Spleen (tissue), 13 donors: ENCODE measurements at places on chromosomes 13 and 19. TPM values are rescaled to one million over a fixed set of nuclear protein-coding genes. Genes with fewer than 3 reads are reported as not detected.

DNA sequence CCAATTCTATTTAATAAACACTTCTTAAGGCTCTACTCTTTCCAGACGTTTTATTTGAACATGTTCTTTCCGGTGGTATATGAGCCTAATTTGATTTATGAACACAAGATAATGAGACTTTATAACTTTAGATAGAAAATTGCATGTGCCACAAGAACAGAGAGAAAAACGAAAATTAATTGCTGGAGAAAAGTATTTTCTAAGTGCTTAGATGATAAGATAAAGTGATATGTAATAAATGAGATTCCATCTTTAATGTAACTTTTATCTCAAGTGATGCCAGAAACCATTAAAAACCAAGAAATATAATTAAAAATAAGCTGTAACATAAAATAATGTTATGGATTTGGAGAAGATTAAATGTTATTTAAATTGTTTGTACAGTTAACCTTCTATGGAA is 33.2 kb upstream of the KL start:
- no peak for DNase-seq
- H3K4me3 ChIP-seq = no peak overlapping the region
- H3K27ac ChIP-seq = no peak overlapping the region
- no peaks in the 10 kb centered on the region for H3K36me3 ChIP-seq

DNA sequence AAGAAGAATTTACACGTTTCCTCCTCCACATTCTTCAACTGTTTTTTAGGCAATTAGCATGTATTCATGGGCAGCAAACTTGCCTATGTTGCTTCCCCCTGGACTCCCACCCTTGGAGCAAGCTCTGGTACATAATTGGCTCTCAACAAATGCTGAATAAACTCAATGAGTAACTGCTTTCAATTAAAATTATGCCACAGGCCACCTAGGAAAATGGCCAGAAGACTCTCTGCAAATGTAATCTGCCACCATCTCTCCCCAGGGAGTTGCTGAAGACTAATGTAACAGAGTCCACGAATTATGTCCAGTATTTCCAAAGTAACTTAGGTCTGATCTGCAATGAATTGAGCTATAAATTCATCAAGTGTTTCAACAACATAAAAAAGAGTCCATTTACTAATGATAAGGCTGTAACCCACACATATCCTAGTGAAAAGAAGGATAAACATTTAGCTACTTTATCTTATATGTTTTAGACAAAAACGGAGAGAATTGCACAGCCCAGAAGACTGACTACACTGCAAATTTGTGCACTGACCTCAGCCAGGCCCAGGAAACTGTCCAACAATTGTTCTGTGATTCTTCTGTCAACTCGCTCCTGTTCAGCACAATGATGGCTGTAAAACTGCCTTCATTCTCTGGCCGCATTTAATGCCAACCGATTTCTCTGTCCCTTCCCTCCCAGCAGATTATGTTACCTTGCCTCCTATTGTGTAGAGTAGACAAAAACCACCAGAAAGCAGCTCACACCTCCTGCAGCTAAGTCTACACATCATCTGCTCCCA is 808.6 kb upstream of the ARGLU1 start:
- no peak for DNase-seq
- H3K27ac ChIP-seq = no peak overlapping the region
- no peaks in the 10 kb centered on the region for H3K36me3 ChIP-seq
- no peaks in the 10 kb centered on the region for H3K27me3 ChIP-seq
- H3K4me1 ChIP-seq = no peaks in the 10 kb centered on the region

DNA sequence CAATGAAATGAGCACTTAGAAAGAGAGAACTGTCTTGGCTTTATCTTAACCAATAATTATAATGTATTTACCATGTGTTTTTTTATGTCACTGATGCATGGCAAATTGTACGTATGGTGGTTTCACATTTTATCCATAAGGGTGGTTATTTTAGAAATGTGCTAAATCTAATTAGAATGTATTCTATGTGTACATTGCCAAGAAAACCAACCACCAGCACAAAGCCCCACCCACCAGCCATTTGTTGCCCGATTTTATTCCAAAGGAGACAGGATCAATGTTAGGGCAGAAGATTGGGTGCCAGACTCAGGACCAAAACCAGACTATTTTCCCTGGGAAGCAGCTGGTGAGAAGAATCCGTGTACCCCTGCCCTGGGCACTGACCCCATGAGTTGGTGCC is 63.0 kb upstream of the SOX1 start:
- H3K4me1 ChIP-seq = no peaks in the 10 kb centered on the region
- no peaks in the 10 kb centered on the region for H3K27me3 ChIP-seq
- H3K36me3 ChIP-seq = no peaks in the 10 kb centered on the region

DNA sequence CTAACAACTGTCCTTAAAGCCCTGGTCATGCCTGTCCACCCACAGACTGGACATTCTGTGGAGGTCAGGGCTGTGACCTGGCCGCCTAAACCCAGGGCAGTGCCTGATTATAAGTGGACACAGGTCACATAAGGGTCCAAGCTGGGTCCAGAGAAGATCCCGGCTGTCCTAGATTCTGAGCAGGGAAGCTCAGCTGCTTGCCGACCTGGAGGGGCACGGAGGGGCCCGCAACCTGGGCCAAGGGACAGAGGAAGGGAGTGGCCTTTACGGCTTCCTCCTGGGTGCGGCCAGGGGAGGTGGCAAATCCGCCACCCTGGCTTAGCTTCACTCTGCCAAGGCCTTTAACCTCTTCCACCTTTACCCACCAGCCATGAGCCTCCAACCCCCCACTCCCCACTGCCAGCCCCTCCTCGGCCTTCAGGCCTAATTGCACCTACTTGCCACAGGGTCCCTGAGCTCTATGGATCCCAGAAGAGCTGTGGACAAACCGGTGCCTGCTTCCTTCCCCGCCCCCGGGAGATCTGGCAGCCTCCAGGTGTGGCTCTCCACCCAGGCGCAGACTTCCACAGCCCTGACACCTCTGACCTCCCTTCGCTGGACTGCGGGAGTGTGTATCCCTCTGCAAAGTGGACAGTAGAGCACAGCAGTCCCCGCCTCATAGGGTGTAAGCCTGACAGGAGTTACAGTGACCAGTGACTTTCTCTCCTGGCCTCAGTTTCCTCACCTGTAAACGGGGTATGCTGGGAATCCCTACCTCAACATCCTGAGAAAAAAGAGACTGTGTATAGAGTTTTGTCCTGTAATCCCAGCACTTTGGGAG is 1.7 kb downstream of the CD320 start:
- peaks cover 68% of the 10 kb centered on the region for H3K4me1 ChIP-seq
- H3K4me3 ChIP-seq = peak overlapping the region; percentile 71
- H3K36me3 ChIP-seq = peaks cover 25% of the 10 kb centered on the region

DNA sequence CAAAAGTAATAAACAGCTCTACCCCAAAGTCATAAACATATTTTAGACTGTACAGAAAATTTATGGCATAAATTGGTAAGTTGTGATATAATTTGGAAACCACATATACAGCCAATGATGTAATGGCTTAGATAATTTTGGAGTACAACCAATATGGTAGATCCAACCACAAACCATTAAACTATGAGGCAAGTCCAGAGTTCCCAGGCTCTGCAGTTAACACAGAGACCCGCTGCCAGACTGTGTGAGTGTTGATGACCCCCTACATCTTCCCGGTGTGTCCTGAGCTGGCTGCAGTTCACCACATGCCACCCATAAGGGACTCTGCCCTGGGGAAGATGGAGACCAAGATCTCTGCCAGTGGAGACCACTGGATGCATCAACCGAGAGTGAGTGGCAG is 9.9 kb upstream of the SERPINE3 start:
- H3K27ac ChIP-seq = no peak overlapping the region
- no peak for DNase-seq
- no peaks in the 10 kb centered on the region for H3K27me3 ChIP-seq
- no peak overlapping the region for H3K4me3 ChIP-seq

- H3K4me1 ChIP-seq = no peaks in the 10 kb centered on the region
- no peaks in the 10 kb centered on the region for H3K36me3 ChIP-seq
Measured at GRCh38 chr19:30807278-30807677, 435.1 kb downstream of the ZNF536 start.

DNA sequence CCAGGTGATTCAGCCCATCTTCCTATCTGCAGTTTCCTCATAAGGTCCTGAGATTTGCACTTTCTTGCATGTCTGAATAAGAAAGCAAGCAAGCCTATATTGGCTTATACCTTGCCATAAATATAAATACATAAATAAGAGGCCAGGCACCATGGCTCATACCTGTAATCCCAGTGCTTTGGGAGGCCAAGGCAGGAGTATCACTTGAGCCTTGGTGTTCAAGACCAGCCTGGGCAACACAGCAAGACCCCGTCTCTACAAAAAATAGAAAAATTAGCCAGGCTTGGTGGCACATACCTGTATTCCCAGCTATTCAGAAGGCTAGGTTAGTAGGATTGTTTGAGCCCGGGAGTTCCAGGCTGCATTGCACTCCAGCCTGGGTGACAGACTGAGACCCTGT is 5.5 kb upstream of the GPATCH1 start:
- H3K27me3 ChIP-seq = no peaks in the 10 kb centered on the region
- H3K36me3 ChIP-seq = no peaks in the 10 kb centered on the region
- DNase-seq = no peak
- no peak overlapping the region for H3K27ac ChIP-seq
- H3K4me3 ChIP-seq = no peak overlapping the region

DNA sequence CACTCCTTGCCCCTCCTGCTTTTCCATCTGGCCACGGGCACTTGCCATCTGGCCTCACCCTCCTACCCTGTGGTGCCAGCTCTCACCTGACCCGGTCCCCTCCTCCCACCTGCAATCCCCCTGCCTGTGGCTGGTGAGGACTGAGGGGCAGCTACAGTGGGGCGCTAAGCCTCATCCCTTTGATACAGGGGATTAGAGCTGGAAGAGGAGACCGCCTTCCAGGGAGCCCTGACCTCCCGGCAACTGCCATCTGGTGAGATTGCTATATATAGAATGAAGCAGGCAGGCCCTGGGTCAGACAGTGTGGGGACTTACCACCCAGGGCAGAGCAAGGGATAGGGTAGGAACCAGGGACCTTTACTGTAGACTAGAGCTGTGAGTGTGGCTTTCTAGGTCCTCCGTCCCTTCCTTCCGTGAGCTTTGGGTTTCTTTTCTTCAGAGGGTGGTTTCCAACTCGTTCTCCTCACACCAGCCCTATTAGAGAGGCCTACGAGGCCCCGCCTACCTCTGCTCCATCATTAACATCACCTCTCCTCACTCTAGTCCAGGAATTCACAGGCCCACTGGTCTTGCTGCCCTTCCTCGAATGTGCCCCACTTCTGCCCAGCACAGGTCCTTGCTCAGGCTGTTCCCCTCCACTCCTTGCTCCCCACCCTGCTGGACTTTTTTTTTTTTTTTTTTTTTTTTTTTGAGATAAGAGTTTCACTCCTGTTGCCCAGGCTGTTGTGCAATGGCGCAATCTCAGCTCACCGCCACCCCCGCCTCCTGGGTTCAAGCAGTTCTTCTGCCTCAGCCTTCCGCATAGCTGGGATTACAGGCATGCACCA is 7.7 kb downstream of the KASH5 start:
- no peak for DNase-seq
- no peak overlapping the region for H3K27ac ChIP-seq
- H3K4me3 ChIP-seq = no peak overlapping the region
- H3K4me1 ChIP-seq = peaks cover 3% of the 10 kb centered on the region
- no peaks in the 10 kb centered on the region for H3K36me3 ChIP-seq

GRCh38 chr19:33064792-33065550 is at the start of gene RHPN2:
Gene RHPN2, minus strand, starts transcription at chr19:33064888. Its CDS starts 36 bp downstream, at chr19:33064852.
- no peak within 1 kb of the TSS for H3K27ac ChIP-seq
- H3K27me3 ChIP-seq = peaks cover 29% of the 10 kb centered on the region
- no peaks in the 10 kb centered on the region for H3K36me3 ChIP-seq
- peak within 1 kb of the TSS; percentile 52 for H3K4me3 ChIP-seq
- peak; percentile 80 for DNase-seq
- peaks cover 26% of the 10 kb centered on the region for H3K4me1 ChIP-seq

Gene TRPC4
- 0.10 TPM for polyA plus RNA-seq

Gene ACP7
- polyA plus RNA-seq = not detected

Gene DCLK1
- 2.0 TPM for polyA plus RNA-seq

Gene IGSF23
- polyA plus RNA-seq = not detected
